Nucleus accumbens (tissue), 56 donors: ENCODE measurements at places on chromosomes 3 and 15.
A peak's percentile ranks its signal among the peaks of the same experiment; 100 is the strongest.

DNA sequence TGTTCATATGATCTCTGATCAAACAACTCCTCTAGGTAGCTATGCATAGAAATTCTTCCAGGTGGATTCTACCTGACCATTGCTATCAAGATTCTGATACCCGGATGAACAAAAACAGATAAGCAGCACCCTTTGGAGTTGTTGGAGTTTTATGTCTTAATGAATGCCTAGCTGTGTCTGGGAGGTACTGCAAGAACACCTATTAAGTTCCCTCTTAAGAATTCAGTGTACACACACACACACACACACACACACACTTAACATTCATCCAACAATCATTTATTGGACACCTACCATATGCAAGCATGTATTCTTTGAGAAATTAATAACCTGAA lies 58.1 kb upstream of the FNDC3B start:
- DNase-seq = no peak

- no peak for DNase-seq
These were observed 339.8 kb upstream of the WNT5A start for GRCh38 chr3:55826731-55827496.

DNA sequence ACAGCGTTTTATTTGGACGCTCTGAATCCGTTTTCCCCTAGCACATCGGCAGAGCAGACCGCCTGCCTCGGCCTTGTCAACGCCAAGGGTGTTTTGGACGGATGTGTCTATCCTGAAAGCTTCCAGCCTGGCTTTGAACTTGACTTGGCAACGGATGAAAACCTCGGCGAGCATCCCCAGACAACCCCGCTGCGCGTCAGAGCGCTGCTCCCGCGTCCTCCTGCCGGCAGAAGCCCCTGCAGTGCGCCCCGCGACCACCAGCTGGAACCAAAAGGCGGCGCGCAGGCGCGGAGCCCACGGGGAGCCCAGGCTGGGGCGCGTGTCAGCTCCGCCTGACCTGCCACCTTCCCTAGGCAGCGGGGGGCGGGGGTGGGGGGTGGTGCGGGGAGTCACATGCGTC lies 26.2 kb upstream of the ARL8B start:
- DNase-seq = no peak

- DNase-seq = no peak
These were observed 252.5 kb downstream of the CDIN1 start for GRCh38 chr15:36831904-36832287.

GRCh38 chr3:100665230-100665629 lies 44.1 kb upstream of the TFG start:
- DNase-seq = no peak

- no peak for DNase-seq
These were observed 90.5 kb upstream of the MYRIP start for GRCh38 chr3:39718674-39719595.

DNA sequence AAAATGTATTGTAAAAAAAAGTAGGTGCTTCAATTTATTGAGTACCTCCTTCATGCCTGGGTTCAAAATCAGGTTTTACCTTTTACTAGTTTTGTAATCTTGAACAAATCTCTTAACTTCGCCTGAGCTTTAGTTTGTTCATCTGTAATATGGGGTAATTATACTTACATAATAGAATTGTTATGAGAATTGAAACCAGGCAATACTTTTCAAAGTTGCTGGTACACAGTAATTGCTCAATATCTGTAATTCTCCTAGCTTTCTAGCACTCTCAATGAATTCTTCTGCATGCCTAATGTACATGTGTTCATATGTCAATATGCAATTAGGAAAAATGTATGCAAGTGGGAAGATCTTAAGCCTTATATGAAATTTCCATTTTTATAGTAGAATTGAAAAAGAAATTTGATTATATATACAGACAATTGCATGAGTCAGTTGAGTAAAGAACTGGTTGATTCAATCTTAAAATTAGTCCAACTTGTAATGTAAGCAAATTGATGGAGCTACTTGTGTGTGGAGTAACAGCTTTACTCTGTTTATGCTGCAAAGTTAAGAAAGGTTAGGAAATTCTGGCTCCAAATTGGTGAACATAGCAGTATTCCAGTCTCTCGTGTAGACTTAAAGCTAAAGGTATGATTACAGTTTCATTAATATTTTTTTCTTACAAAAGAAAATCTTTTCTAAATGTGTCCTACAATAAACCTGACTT lies 4.1 kb downstream of the TNFSF10 start:
- DNase-seq = no peak

- DNase-seq = no peak
These were observed 11.9 kb downstream of the ASB7 start for GRCh38 chr15:100614336-100614735.

GRCh38 chr15:68791431-68792283 lies 29.0 kb downstream of the ANP32A start:
- no peak for DNase-seq

DNA sequence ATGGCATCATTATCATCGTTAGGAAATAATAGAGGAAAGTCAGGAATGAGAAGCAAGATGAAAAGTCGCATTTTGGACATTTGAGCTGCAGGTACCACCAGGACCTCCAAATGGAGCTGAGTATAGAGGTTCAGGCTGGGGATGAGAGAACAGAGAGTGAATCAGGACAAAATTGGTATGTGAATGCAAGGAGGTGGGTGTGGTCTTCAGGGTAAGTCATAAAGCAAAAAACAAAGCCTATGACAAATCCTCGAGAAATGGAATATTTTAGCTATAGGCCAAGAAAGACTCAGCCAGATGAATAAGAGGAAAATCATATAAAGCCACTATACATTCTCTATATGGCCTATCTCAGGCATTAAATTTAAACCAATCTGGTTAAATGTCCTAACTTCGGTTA lies 841.3 kb downstream of the ROBO1 start:
- DNase-seq = no peak

DNA sequence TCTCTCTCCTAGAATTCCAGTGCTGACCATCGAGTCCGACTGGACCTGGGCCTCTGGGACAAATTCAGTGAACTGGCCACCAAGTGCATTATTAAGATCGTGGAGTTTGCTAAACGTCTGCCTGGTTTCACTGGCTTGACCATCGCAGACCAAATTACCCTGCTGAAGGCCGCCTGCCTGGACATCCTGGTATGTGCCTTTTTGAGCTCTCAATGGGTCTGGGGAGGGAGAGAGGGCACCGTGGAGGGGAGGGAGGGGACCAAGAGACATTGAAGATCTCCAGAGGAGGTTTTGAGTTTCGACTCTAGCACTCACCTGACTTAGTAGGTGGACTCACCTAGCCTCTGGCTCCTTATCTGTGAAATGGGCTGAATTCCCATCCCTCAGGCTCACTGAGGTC lies 84.2 kb downstream of the TOP2B start:
- no peak for DNase-seq

DNA sequence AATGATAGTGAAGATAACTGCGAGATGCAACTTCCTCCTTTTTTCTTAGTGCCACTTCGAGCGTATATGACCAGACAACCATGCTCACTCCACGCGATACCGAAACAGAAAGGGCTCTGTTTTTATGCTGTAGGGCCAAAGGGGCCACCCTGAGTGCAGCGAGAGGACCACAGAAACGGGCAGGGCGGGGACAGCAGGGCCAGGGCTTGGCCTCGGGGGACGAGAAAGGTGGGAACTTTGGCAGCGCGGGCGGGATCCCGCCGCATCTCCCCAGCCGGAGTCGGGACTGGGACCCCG lies 483 bp downstream of the VPS13C start:
- DNase-seq = peak; percentile 53

GRCh38 chr3:183489455-183490210 lies 61.2 kb upstream of the MCF2L2 start:
- no peak for DNase-seq

GRCh38 chr15:42549741-42550392 lies 1.2 kb downstream of the HAUS2 start:
- no peak for DNase-seq

- DNase-seq = no peak
These were observed 20.7 kb downstream of the KLF13 start for GRCh38 chr15:31347067-31347975.

DNA sequence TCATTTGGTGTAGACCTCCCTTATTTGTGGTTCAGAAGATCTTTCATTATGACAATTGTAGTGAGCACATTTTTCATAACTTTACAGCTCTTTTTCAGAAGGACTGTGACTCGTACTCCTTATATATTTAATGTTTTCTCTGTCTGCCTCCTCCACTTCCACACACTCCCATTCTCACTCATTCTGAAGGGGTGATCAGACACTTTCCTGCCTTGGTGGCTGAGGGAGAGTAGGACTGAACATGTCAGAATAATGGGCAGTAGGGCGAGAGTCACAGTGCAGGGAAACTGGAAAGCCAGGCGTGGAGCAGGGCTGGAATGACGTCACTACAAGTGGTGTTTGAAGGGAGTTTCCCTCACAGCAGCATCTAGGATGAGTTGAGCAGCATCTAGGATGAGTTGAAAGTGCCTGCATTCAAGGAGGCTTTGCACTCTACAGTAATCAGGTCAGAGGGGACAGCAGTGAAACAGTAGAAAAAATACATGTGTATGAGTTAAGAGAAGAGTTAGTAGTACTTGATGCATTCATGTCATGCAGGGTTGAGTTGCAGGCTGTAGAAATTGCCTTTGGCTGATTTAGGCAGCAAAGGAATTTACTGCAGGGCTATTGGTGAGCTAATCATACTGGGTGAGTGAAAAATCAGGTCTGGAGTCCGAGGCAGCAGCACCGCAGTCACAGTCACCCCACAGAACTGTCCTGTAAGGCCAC lies 36.3 kb upstream of the FBXL22 start:
- no peak for DNase-seq

GRCh38 chr3:69236812-69237707 lies 114.7 kb upstream of the LMOD3 start:
- DNase-seq = no peak

DNA sequence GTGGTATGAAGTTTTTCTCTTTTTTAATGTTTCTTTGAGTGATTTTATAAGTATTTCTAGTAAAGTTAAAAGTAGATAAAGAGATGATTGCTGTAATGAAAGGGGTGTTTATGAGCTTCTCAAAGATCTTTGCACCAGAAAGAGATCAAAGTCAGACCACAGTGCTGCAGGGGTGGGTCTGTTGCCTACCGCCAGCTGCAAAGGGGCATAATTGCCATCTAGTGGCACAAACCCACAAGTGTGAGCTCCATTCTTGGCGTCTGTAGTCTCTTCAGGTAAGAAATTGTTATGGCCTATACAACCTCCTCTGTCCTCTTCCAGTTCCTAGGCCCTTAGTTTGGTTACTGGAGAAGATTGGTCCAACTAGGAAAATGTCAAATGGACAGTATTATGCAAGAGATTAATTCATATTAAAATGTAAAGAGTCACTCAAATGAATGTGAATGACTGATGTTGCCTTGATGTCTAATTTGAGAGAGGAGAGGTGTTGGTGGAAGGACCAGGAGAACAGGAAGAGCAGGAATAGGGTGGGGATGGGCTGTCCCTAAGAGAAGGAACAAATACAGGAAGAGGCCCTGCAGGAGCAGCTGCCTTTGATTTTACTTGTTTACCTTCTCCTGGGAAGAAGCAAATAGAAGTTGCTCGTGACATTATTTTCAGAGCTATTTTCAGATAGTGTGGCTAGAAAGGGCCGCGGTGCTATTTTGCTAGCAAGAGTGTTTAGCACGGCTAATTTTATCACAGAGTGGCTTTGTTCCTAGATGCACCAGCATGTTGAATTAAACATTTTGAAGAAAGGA lies 53.0 kb upstream of the GSK3B start:
- DNase-seq = no peak

GRCh38 chr15:41501931-41502794 lies 8.5 kb downstream of the ITPKA start:
- no peak for DNase-seq
